Left renal pelvis (tissue), 4 donors: ENCODE measurements at places on chromosomes 2 and 18. TPM values are rescaled to one million over a fixed set of nuclear protein-coding genes. Genes with fewer than 3 reads are reported as not detected.

The RUFY4 gene
- polyA plus RNA-seq: 0.37 TPM

The ORC2 gene
- 24.5 TPM for polyA plus RNA-seq

The KLHL41 gene
- polyA plus RNA-seq: 1.7 TPM

The CXCR2 gene
- 0.41 TPM for polyA plus RNA-seq

The CNGA3 gene
- not detected for polyA plus RNA-seq

The PROM2 gene
- 50.5 TPM for polyA plus RNA-seq

The SERPINB7 gene
- 0.47 TPM for polyA plus RNA-seq

The G6PC2 gene
- polyA plus RNA-seq: not detected

The MTX2 gene
- polyA plus RNA-seq: 49.0 TPM

The ARHGAP15 gene
- 4.1 TPM for polyA plus RNA-seq

The CD226 gene
- 2.3 TPM for polyA plus RNA-seq

The ZNF804A gene
- polyA plus RNA-seq: 1.9 TPM

The TTC31 gene
- 30.2 TPM for polyA plus RNA-seq

The CD8B2 gene
- polyA plus RNA-seq: 0.13 TPM

The DSG3 gene
- not detected for polyA plus RNA-seq

The LYG2 gene
- polyA plus RNA-seq: 0.49 TPM

The SDC1 gene
- polyA plus RNA-seq: 20.7 TPM

The CDH20 gene
- 4.2 TPM for polyA plus RNA-seq

The PLEKHH2 gene
- polyA plus RNA-seq: 40.4 TPM

The SERPINB4 gene
- polyA plus RNA-seq: not detected

The MYO7B gene
- polyA plus RNA-seq: 12.8 TPM

The ZSWIM2 gene
- polyA plus RNA-seq: not detected

The KDSR gene
- polyA plus RNA-seq: 53.1 TPM

The CFAP53 gene
- 0.68 TPM for polyA plus RNA-seq

The SMC6 gene
- 27.7 TPM for polyA plus RNA-seq

The CFC1 gene
- polyA plus RNA-seq: 0.18 TPM

The KDM3A gene
- 61.2 TPM for polyA plus RNA-seq

The LYPD6B gene
- polyA plus RNA-seq: 0.52 TPM

The UGT1A5 gene
- polyA plus RNA-seq: not detected

The GALR1 gene
- polyA plus RNA-seq: 0.19 TPM

The TCF23 gene
- 0.72 TPM for polyA plus RNA-seq

The NDC80 gene
- polyA plus RNA-seq: 28.6 TPM

The SNTG2 gene
- 2.4 TPM for polyA plus RNA-seq

The UCN gene
- 1.3 TPM for polyA plus RNA-seq

The C2orf15 gene
- polyA plus RNA-seq: 11.3 TPM

The HK2 gene
- 10.2 TPM for polyA plus RNA-seq

The KCNG3 gene
- polyA plus RNA-seq: 0.96 TPM

The KLF7 gene
- 34.1 TPM for polyA plus RNA-seq

The VWC2L gene
- polyA plus RNA-seq: 0.06 TPM

The DES gene
- polyA plus RNA-seq: 10.2 TPM
